HFF-Myc (cell line): ENCODE measurements at places on chromosomes 1 and 21.
A peak's percentile ranks its signal among the peaks of the same experiment; 100 is the strongest.

DNA sequence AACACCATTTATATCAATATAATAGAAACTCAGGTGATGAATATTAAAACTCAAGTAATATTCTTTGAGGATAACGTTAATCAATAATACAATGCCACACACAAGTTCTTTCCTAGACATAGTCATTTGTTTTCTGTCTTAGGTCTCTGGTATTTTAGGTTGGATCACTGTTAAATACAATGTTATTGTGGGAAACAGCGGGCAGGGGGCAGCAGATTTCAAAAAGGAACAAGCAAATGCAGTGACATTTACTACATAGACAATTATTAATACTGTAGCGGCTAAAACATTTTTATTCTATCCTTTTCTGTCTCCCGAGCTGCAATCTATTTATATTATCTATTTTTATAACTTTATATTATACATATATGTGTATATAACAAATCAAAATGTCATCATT, 186.4 kb upstream of the ZNHIT6 start:
- no peak for DNase-seq

DNA sequence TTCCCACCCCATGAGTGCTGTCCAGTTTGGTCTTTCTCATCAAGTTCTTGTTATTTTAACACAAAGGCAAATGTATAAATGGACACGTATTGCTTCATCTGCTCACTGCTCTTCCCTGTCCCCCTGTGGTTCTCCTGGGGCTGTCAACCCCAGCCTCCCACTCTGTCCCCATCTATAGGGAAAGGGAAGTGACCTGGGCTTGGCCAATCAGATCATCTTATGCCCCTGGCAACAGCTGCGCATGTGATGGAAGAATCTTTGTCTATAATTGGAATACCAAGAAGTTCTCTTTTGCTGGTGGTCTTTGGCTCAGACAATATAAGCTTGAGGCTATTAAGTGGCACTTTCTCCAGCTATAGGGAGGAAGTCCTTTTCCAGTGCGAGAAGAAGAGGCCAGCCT, 4.7 kb upstream of the CCSAP start:
- DNase-seq = no peak

DNA sequence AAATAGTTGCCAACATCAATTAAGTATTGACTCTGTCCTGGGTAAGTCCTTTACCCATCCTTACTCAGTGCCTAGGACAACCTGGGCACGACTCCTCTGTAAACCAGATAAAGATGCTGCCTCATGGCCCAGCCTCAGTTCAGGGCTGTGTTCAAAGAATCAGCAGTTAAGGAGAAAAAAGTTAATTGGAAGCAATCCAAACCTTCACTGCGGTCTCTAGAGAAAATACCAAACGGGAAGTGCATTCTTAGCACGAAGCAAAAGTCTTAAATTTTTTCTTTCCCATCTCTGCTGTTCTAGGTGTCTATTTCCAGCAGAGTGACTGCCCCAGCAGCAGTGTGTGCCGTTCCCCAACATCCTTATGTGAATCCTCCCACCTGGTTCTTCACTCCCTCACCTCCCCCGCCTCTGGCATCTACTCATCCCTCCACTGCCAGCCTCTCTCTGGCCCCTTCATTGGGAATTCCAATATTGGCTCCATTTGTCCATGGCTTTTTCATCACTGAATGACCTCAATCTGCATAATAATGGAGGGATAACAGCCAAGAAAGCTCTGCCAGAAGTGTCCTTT, 23.2 kb downstream of the KANK4 start:
- peak; percentile 31 for DNase-seq

DNA sequence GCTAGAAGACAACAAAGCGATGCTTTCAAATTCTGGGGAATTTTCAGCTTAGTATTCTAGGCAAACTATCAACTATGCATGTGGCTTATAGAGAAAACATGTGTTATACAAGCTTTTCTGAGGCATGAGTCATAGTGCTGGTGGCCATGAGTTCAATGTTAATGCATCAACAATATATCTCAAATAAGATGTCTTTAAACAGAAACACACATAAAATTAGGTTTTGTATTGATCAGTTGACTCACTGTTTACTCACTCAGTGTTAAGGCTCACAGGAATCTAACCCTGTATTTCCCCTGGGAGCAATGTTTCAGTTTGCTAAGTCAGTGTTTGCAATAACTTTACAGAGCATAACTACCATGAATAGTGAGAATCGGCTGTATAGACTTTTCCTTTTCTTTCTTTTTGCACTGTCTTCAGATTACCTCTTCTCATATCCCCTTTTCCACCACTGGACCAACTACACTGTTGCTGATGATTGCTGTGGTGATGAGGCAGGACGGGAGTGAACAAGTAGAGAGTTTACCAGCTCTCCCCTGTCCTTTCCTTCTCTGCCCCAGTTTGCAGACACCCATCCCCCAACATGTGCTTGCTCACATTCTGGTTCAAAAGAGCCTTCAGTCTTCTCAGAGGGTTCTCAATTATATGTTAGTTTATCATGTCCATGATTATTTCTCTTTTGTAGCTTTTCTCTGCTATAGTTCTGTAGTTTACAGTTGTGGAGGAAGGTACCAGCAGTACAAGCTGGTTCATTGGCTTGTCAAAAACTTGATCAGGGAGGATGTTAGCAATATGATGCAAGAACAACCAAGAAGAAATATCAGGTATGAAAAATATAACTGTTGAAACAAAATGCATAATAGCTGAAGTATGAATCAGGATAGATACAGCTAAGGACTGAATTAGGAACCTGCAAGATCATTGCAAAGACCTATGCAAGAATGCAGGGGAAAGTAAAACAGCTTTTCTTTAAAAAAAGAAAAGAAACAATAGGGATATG, 23.9 kb downstream of the CD2 start:
- DNase-seq = peak; percentile 81

GRCh38 chr1:156711011-156711817, 5.8 kb upstream of the CRABP2 start:
- DNase-seq = no peak

- DNase-seq = no peak
Observed at GRCh38 chr1:180235077-180235501, 5.0 kb downstream of the LHX4 start.

- DNase-seq = no peak
Observed at GRCh38 chr1:54372978-54373377, 33.2 kb downstream of the SSBP3 start.

GRCh38 chr1:175540896-175541645, 202.3 kb downstream of the TNR start:
- DNase-seq = no peak

GRCh38 chr1:208189183-208189582, 55.0 kb downstream of the PLXNA2 start:
- no peak for DNase-seq

- DNase-seq = no peak
Observed at GRCh38 chr1:23103001-23103889, 65.4 kb downstream of the LUZP1 start.

- DNase-seq = no peak
Observed at GRCh38 chr1:70542030-70542429, 131.0 kb downstream of the CTH start.

DNA sequence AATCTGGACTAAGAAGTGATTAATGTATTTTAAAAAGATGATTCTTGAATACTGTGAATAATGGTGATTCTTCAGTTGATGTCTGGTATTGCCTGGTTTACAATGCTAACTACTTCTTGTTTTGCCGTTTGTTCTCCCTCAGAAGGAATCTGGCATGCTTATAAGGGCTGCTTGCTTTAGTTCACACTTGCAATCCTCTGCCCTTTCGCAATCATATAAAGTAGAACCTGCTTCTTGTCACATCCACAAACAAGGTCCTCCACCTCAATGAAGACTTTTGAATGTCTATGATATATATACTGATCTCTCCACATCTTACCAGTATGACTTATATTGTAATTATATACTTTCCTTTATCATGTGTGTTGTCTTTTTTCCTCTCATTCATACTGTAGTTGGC, 92.6 kb downstream of the ADGRL4 start:
- no peak for DNase-seq

GRCh38 chr1:36751525-36751924, 268.8 kb upstream of the CSF3R start:
- DNase-seq = no peak

- no peak for DNase-seq
Observed at GRCh38 chr1:58774027-58774426, 9.8 kb downstream of the JUN start.

DNA sequence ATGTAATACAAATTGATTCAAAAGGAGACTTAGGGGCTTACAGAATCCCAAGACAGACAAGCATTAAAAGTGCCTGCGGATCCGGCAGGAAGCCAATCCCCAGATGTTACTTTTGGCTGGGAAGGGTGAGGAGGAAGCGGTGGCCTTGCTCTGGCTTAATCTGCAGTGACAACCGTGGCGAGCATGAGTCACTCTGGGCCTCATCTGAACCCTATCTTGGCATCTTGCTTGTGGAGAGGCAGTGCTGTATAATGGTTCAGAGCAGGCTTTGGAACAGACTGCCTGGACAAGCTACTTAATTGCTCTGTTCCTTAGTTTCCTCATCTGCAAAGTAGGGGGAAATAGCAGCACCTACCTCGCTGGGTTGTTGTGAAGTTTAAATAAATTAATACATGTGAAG, 74.1 kb downstream of the XCL2 start:
- DNase-seq = peak; percentile 97

GRCh38 chr1:231027136-231027925, 12.7 kb downstream of the FAM89A start:
- DNase-seq = no peak

- DNase-seq = no peak
Observed at GRCh38 chr1:47915677-47916353, 81.4 kb downstream of the TRABD2B start.

DNA sequence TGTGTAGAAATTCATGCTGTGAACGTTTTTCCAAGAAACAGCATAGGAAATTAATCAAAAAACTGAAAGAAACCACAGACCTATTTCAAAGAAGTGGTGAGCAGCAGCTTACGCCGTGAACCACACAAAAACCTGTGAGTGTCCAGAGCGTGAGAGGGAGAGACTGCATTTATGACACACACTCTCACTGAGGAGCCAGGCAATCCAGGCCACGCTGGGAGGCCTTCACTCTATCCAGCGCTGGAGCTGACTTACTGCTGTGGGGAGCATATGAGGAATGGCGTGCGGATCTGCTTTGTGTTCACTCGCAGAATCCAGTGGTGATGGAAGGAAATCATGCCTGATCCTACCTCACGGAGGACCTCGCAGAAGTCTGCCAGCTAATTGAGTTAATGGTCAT, 12.7 kb downstream of the ADAMTS1 start:
- DNase-seq = no peak

GRCh38 chr1:53129891-53130597, 12.4 kb downstream of the SLC1A7 start:
- no peak for DNase-seq

DNA sequence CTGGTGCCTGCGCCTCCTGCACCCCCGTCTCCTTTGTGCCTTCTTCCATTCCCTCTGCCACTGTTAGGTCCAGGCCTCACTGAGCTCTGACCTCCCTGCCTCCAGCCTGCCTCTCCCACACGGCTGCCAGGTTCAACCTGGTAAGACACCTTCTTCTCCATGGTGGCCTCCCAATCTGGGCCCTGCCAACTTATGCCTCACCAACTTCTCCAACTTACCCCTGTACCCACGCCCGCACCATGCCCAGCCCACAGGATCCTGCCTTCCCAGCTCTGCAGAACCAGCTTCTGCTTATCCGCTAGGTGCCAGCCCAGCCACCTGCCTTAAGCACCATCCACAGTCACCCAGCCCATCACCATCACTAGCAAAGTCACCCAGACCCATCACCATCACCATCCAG, 37.2 kb downstream of the PDE9A start:
- no peak for DNase-seq

- no peak for DNase-seq
Observed at GRCh38 chr1:92038695-92039346, 9.0 kb downstream of the EPHX4 start.

GRCh38 chr1:161159087-161159912, at the start of gene USP21:
Gene USP21, plus strand, starts transcription at chr1:161159500. Its CDS starts 1,141 bp downstream, at chr1:161160641.
- peak; percentile 63 for DNase-seq

GRCh38 chr1:245285168-245285567, 130.4 kb downstream of the KIF26B start:
- no peak for DNase-seq

GRCh38 chr1:84726593-84727499, 36.6 kb upstream of the SSX2IP start:
- DNase-seq = no peak

DNA sequence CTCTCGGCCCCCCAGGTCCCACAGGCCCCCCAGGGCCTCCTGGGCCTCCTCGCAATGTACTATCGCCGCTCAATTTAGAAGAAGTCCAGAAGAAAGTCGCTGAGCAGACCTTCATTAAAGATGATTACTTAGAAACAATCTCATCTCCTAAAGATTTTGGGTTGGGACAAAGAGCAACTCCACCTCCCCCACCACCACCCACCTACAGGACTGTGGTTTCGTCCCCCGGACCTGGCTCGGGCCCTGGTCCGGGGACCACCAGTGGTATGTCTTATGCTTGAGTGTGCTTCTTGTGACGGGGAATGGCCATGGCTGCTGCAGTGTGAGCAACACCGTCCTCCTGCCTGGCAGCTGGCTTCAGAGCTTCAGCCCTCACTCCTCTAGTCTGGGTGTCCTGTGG, 70.2 kb upstream of the DYNLT5 start:
- DNase-seq = no peak

DNA sequence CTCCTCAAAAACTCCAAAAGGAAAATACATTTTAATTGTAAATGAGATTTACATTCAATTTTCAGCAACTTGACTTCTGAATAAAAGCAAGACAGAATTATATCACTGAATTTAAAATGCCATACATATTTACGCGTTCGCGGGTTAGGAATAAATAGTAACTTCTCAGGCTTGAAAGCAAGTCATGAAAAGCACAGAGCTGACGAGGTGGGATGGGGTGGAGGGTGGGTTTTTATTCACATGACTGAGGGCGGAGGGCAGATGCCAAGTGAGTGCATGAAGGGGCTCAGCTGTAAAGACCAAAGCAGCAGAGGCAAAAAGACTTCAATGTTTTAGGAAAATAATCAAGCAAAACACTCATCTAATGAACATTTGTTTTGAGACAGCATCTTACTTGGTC, 5.7 kb downstream of the CEP104 start:
- DNase-seq = no peak

DNA sequence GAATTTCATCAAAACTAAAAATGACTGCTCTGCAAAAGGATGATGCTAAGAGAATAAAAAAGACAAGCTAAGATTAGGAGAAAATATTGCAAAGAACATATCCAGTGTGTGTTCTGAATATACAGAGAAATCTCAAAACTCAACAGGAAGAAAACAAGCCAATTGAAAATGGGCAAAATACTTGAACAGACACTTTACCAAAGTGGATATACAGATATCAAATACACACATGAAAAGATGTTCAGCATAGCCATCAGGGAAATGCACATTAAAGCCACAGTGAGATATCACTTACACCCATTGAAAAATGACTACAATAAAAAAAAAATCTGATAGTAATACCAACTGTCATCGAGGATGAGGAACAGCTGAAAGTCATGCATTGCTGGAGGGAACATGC, 21.3 kb downstream of the PRMT2 start:
- no peak for DNase-seq

DNA sequence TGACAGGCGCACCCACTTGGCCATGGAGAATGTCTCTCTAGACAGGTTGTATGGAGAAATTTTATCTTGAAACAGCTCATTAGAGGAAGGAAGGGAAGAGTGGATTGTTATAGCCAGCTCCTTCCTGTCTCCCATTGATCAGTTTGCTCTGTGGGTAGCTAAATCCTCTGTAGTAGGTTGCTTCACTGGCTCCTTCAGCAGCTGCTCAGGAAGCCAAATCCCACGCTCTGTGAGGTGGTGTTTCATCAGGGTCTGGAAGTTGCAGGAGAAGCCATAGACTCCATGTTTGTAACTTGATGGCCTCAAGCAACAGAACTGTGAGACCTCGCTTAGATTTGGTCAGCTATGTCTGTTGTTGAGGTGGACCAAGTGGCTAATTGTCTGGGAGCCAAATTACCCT, 6.8 kb upstream of the NFYC start:
- DNase-seq = no peak

GRCh38 chr1:46487818-46488218, 1.8 kb upstream of the DMBX1 start:
- no peak for DNase-seq
